Fibroblast of lung (primary cell): ENCODE measurements at places on chromosomes 12 and 14. TPM values are rescaled to one million over a fixed set of nuclear protein-coding genes. Genes with fewer than 3 reads are reported as not detected.

OR4K2 gene
- not detected in 2 replicates for total RNA-seq

INHBC gene
- total RNA-seq = not detected in 2 replicates

FKBP11 gene
- 10.0 and 12.6 TPM in 2 replicates for total RNA-seq

LRRC10 gene
- total RNA-seq = not detected in 2 replicates

ENDOU gene
- total RNA-seq = 0.17 TPM in 1 of 2 replicates, not detected in the other

RHEBL1 gene
- total RNA-seq = 0.33 and 0.51 TPM in 2 replicates

GPR65 gene
- under 0.01 and 0.17 TPM in 2 replicates for total RNA-seq

RNFT2 gene
- total RNA-seq = 2.3 and 3.1 TPM in 2 replicates

KLHDC1 gene
- 5.4 and 5.8 TPM in 2 replicates for total RNA-seq

TBX3 gene
- total RNA-seq = 39.5 and 66.4 TPM in 2 replicates

HOXC12 gene
- total RNA-seq = not detected in 2 replicates

SLCO1B3 gene
- not detected in 2 replicates for total RNA-seq

LHX5 gene
- total RNA-seq = not detected in 2 replicates

SLC5A8 gene
- not detected in 2 replicates for total RNA-seq

ADCY6 gene
- total RNA-seq = 34.7 and 53.2 TPM in 2 replicates

IRAK3 gene
- total RNA-seq = 7.4 and 11.1 TPM in 2 replicates

PNN gene
- total RNA-seq = 13.1 and 14.4 TPM in 2 replicates

DNA sequence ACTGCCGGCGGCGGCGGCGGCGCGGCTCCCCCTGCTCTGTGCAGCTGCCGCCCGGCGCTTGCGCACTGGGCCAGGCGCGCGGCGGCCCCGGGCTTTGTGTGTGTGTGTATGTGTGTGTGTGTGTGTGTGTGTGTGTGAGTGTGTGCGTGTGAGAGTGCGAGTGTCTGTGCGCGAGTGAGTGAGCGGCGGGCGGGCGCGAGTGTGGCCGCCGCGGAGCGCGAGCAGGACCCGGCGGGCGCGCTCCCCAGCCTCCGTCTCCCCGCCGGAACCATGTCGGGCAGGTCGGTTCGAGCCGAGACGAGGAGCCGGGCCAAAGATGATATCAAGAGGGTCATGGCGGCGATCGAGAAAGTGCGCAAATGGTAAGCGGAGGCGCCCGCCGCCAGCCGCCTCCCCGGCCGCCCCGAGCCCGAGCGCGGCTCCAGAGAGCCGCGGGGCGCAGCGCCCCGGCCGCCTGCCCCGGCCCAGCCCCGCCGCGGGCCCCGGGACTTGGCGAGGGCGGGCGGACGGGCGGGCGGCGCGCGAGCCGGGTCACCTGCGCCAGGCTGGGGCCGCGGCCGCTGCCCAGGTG lies at the start of gene BCL7A:
Gene BCL7A (plus strand): TSS at position 63 of the 571 bp plus-strand sequence. CDS start 208 bp downstream, at position 271.
- DNase-seq = peak; percentile 74

GRCh38 chr12:57765003-57765697 lies 1.7 kb downstream of the CYP27B1 start:
- DNase-seq = no peak

DNA sequence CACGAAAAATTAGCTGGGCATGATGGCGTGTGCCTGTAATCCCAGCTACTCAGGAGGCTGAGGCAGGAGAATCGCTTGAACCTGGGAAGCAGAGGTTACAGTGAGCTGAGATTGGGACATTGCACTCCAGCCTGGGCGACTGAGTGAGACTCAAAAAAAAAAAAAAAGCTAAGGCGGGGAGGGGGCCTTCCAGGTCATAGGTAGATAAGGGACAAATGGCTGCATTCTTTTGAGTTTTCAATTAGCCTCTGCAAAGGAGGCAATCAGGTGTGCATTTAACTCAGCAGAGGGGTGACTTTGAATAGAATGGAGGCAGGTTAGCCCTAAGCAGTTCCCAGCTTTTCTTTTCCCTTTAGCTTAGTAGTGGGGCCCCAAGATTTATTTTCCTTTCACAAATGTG lies 743 bp upstream of the AACS start:
- DNase-seq = no peak

DNA sequence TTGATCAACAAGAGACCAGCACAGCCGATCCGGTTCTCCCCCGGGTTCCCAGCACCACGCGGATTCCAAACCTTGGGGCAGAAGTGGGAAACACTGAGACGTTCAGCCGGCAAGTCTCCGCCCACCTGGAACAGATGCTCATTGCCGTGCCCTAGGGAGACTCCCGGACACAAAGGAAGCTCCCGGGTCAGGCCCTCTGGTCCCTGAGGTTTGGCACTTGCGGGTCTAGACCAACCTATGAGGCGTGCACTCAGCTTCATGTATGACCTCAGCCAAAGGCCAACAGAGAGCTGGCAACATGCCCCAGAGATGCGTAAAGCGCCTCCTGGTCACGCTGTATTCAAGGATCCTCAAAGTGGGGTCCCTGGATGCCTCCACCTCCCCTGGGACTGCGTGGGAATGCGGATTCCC lies 2.5 kb downstream of the RIMBP2 start:
- no peak for DNase-seq

GRCh38 chr14:88010331-88010730 lies 5.4 kb downstream of the GPR65 start:
- no peak for DNase-seq

- DNase-seq = no peak
These were observed 16.0 kb downstream of the DBX2 start for GRCh38 chr12:45034861-45035265.

- DNase-seq = peak; percentile 34
These were observed 2.8 kb downstream of the EFS start for GRCh38 chr14:23362200-23362599.

DNA sequence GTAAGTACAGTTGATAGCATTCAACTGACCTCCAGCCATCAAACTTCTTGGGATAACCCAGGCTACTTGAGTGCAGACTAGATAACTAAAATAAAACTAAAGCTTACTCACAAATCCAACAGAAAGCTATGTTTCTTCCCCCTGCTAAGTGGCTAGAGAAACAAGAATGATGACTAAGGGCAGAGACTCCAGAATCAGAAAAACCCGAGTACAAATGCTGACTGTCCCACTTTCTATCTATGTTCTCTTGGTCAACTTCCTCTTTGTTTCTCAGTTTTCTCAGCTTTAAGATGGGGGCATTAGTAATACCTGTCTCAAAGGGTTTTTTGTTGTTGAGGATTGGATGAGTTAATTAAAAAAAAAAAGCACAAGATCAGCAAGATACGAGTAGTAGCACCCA lies 6.1 kb upstream of the NUAK1 start:
- DNase-seq = no peak

DNA sequence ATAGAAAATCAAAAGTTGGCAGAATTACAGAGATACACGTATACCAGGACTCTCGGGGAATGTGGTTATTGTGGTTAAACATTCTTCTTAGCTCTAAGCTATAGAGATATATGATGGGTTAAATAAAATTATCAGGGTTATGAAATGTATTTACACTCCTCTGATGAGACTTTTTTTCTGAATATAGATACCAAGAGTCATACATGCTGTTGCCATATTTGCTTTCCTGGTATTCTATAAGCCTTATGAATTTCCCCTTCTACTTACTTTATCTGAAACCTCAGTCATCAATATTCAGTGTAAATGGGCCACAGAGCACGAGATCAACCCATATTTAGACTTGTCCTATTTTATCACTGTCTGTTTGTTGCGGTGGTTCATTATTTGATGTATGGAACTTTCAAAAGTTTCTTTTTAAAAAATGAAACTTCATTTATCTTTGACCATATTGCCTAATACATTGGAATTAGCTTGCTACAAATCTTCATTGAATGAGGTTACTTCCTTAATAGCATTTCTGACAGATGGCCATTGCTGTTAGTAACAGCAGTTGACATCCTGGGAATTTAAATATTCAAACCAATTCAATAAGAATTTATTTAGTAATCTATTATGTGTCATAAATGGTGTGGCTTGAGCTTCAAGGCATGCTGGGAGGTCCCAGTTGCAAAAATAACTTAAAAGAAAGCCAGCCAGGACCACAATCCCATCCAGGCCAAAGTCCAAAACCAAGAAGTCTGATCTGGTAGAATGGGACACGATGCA lies 393.5 kb downstream of the PCNX1 start:
- DNase-seq = peak; percentile 22

DNA sequence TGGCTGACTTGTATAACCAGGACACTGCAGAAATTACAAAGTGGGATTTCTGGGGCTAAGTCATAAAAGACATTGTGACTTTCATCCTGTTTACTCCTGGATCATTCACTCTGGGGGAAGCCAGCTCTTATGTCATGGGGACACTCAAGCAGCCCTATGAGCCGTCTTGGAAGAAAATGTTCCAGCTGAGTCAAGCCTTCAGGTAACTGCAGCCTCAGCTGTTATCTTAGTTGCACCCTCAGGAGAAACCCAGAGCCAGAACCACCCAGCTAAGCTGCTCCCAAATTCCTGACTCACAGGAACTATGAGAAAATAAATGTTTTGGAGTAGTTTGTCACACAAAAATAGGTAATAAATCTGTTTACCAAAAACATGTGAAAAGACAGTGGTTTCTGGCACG lies 43.1 kb upstream of the GXYLT1 start:
- no peak for DNase-seq

GRCh38 chr14:73760598-73761586 lies 46.7 kb upstream of the PNMA1 start:
- DNase-seq = no peak

DNA sequence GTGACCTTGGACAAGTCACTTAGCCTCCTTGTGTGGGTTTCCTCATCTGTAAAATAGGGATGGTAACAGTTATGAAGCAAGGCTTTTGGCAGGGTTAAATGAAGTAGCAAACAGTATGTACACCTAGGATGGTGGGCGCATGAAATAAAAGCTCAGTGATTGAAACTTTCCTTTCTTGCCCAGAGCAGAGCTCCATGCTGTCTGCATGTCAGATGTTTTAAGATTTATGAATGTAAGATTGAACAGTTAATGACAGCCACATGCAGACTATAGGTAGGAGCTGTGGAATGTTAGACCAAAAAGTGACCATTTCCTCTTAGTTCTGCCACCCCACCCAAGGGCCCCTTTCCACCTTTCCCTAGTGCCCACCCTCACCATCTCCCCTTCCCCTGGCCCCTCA lies 12.1 kb downstream of the ITGB7 start:
- DNase-seq = no peak

- DNase-seq = peak; percentile 79
These were observed 6.5 kb downstream of the ZBTB1 start for GRCh38 chr14:64510825-64511671.

DNA sequence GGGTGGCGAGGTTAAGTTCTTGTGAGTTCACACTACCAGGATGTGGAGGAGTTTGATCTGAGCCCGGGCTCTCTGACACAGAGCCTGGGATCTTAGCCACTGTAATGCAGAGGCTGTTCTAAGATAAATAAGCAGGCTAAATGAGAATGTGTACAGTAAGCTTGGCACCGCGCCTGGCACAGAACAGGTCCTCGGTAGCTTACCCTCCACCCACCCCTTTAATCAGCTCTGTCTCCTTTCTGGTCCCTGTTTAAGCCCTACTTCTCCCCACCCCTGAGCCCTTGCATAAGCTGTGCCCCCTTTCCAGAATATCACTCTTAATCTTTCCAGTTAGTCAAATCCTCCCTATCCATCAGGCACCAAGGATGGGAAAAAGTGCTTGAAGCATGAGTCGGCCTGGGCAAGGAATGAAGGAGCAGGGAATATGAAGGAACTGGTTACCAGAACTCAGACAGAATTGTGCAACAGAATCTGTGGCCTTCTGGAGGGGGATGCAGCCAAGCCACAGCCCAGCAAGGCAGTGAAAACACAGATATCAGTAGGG lies 32.8 kb upstream of the CMKLR1 start:
- DNase-seq = peak; percentile 84

DNA sequence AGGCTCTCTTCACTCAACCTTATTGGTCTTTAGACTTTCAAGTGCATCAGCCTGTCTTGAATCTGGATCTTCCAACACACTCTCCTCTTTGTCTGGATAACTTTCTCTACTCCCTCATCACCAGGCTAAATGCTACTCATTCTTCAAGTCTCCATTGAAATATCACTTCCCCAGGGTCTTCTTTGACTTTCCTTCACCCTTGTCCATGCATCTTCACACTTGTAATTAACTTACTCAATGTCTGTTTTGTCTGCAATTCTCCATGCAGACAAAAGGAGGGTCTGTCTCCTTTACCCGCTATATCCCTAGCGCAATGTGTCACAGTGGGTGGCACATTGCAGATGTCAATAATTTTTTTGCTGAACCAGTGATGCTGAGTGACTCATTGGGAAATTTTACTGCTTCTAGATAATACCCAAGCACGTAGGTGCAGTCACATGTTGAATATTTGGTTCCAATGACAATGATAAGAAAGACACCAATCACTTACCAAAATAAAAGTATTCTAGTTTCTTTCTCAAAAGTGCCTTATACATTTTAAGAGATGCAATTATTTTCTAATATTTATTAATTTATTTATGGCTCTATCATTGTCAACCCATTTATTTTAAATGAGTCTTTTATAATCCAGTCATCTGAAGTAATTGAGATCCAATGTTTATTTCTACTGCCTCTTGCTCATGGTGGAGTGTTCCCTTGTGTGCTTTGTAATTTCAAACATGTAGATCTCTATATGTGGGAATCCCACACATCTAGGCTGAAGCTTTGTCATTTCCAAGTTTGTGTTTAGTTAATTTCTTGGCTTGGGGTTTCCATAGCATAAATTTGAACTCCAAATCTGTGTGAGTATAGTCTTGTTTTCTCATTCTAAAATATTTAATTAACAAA lies 21.7 kb upstream of the RFC5 start:
- no peak for DNase-seq

DNA sequence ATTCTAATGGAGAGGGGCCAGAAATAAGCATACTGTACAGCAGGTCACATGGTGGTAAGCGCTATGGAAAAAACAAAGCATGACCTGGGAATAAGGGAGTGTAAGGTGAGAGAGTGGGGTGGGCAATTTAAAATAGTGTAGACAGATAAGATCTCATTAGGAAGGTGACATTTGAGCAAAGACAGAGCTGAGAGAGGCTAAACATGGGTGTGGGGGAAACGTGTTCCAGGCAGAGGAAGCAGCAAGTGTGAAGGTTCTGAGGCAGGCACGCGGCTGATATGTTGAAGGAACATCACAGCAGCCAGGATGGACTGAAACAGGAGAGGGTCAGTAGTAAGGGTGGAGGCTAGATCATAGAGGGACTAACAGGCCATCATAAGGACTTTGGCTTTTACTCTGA lies 126.8 kb downstream of the SAMD4A start:
- no peak for DNase-seq
